ENCODE measurements at places on chromosomes 4 and X.

DNA sequence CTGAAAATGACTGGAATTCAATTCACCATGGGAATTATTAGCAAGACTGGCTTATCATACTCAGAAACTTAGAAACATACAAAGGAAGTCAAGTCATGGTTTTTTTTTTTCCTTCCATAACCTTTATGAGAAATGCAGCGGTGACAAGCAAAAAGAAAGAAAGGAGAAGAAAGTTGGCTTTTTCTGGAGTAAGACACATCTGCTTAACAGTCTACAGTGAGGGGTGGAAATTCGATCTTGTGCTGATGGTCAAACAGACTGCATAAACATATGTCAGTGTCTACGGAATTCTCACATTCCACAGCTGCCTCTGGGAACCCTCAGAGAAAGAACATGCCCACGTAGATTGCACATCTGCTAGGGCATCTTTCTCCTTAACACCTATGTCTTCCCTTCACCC lies 54.6 kb downstream of the PROM1 start:
- peak; percentile 57 for DNase-seq

- peak; percentile 68 for DNase-seq
Measured at GRCh38 chrX:13123857-13124345, 79.5 kb upstream of the FAM9C start.

GRCh38 chr4:16745009-16745635 lies 153.3 kb downstream of the LDB2 start:
- DNase-seq: peak; percentile 79

DNA sequence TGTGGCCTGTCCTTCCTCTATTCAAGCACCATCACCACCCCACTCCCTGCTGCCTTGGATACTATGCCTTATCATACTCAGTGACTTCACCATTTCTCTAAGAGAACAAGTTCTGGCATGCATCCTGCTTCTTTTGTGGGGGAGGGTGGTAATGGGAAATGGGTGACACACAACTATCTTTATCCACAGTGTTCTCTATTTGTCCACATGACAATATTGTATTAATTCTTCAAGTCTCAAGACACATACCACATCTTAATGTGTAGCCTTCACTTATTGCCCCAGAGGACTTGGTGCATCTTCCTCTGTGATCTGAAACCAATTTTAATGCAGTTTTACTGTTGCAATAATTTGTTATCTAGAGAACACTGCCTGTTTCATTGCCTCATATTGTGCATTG lies 29.3 kb upstream of the UGT2B7 start:
- no peak for DNase-seq

DNA sequence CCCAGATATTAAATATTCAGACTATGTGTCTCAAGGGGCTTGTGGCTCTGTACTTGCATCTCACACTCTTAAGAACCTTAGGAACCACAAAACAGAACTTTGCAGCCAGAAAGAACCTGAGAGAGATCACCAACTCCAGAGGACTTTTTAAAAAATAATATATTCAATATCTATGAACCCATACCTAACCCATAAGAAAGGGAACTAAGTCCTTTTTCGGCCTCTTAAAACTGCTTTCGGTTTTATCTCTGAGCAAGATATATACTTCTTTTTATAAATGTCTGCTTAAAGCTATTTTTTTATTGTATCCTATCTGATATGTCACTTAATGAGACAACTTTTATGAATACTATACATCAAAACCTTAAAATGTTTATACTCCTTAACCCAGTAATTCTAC lies 10.9 kb downstream of the SMARCA1 start:
- no peak for DNase-seq

DNA sequence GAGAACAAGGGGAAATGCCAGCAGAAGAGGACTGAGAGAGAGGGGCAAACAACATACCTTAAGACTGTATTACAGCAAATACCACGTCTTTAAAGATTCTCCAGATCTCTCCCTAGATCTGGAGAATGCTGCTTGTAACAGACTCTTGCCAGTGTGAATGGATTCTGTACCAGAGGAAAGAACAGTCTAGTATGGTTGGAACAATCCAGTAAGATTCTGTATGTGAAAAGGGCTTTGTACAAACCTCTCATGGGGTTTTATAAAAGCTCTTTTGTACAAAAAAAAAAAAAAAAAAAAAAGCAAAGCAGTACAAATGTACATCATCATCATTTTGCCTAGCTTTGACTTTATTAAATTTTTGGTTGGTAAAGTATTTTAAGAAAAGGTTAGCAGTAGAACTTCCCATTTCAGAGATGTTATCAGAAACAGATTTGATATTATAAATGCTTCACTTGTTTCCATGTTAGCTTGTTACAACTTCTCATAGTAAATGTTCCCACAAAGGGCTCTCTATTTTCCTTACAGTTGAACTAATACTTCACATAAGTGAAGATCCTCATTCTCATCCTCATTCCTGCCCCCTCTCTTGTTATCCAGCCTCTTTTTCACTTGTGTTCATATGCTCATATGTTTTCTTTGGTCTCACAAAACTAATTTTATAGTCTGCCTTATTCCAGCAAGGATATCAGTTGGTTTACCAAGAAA lies 144.2 kb downstream of the EDA start:
- no peak for DNase-seq

DNA sequence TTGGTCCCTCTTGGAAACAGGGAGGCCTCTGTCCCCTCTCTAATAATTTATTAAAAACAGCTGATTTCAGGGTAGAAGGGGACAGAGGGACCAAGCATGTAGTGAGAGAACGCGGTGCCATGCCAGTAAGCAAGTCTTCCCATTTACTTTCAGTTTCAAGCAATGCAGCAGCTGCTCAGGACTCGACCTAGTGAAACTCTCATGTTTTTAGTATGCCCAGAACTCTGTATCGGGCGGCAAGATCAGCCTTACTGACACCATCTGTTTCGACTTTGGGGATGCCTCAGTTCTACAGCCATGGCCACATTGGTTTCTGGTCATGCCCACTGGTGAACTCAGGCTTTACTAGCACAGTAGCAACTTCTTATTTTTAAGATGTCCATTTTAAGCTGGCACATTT lies 40.6 kb downstream of the ZNF81 start:
- DNase-seq: no peak

DNA sequence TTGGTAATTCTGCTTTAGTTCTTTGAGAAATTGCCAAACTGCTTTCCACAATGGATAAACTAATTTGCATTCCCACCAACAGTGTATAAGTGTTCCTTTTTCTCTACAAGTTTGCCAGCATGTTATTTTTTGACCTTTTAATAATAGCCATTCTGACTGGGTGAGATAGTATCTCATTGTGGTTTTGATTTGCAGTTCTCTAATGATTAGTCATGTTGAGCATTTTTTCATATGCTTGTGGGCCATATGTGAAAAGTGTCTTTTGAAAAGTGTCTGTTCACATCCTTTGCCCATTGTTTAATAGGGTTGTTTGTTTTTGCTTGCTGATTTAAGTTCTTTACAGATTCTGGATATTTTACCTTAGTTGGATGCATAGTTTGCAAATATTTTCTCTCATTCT lies 25.9 kb downstream of the ENPEP start:
- peak; percentile 2 for DNase-seq

- DNase-seq: peak; percentile 4
Measured at GRCh38 chr4:135238940-135239339, 1037.4 kb upstream of the PABPC4L start.

- no peak for DNase-seq
Measured at GRCh38 chrX:149398027-149398426, 107.1 kb downstream of the IDS start.

DNA sequence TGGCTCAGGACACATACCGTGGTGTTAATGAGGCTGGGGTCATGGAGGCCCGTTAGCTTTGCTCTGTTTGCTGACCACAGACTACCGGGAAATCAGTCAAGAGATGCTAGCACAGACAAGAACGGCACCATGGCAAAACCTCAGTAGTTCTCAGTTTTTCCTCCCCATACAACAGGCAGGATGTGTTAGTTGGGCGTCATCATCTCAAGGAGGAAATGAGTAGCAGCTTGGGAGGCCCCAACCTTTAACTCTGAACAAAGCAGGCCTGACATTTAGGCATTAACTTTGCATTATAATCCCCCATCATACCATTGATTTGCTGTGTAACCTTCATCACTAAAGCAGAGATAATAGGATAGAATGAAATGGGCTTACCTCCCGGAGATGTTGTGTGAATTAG lies 714.2 kb downstream of the RPA4 start:
- DNase-seq: no peak

Data from fibroblast of gingiva (primary cell).